ENCODE measurements at places on chromosomes 7 and 10.

DNA sequence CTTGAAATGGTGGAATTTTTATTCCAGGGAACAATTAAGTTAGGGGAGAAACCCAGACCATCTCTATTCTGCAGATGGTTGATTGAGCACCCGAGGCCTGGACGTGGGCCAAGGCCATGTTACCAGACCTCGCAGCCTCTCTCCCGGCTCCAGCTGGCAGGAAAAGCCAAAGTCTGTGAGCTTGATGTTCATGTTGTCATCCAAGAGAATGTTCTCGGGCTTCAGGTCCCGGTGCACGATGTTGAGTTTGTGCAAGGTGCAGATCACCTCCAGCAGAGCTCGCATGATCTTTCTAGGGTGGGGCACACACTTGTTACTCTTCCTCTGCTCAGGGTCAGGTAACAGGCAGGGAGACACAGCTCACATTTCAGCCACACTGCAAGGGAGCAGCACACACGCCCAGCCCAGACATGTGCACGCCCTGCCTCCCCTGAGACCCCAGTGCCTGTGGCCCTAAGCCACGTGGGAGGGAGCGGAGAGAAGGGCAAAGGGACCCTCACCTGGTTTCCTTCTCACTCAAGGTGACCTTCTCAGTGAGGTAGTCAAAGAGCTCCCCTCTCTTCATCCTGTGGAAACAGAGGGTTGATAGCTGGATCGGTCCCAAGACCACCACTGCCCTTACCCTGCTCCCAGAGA lies 9.5 kb downstream of the PHKG1 start:
- DNase-seq: no peak

DNA sequence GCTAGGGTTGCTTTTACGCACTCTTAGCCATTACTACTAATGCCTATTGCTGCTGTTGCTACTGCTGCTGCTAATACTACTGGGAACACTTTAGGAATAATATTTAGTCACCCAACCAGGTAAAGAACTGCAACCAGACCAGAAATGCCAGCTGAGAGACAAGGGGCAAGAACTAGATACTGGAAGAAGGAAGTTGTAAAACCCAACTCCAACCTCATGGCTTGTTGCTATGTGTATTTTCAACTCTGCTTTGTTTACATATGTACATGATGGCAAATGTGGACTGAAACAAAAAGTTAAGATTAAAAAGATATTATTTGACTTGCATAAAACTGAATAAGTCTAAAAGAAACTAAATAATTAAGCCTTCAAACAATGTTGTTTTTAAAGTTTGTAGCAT lies 177.7 kb downstream of the GNAT3 start:
- no peak for DNase-seq

GRCh38 chr7:44976040-44976745 lies 2.6 kb downstream of the MYO1G start:
- DNase-seq: no peak

DNA sequence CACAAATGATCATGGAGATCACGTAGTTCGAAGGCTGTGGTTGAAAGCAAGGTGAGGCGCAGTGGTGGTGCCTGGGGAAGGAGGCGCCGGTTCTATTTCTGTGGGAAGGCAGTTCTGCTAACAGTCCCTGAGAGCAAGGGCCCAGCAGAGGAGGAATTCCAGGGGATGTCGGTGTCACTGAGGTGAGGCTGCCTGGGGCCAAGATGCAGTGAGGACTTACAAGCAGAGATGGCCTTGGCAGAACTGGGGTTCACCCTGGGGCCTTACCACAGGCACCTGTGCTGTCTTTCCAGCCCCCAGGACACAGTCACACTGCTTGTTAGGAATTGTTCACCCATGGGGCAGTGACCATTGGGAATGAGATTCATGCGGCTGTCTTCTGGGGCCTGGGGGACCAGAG lies 26.7 kb downstream of the GBX1 start:
- DNase-seq: no peak

DNA sequence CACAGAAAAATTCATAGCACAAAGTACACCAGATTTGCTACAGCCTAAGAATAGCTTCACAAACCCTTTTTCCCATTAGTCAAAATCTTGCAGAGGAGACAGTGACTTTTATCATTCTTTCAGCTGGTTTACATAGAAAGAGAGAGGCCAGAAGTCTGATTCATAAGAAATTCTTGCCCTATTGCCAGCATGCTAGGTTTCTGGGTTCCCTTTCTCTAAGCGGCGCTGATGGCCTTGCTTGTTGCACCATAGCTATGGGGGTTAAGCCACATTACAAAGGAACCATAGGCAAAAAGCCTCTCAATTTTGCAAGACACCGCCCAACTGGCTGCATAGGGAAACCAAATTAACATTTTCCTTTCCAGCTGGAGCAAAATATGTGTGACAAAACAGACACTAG lies 87.4 kb downstream of the ZNF467 start:
- DNase-seq: no peak

- peak; percentile 91 for DNase-seq
Measured at GRCh38 chr10:30999070-30999712, 32.5 kb downstream of the ZNF438 start.

DNA sequence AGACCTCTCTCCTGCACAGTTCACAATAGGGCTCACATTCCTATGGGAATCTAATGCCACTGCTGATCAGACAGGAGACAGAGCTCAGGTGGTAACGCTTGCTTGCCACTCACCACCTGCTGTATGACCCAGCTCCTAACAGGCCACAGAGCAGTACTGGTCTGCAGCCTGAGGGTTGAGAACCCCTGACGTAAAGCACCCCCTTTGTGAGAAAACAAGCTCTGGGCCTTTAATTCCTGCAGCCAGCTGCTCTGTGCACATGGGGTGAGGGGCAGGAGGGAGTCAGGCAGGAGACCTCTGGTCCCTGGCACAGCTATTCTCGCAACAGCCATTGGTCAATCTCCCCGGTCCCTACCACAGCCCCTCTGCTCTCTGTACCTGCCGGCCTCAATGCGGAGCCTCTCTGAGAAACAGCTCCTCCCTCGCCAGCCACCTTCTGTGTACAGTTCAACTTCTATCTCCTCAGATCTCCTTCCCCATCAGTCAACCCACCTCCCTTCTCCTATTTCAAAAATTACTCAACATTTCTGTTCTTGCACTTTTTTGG lies 102.0 kb downstream of the LANCL2 start:
- no peak for DNase-seq

DNA sequence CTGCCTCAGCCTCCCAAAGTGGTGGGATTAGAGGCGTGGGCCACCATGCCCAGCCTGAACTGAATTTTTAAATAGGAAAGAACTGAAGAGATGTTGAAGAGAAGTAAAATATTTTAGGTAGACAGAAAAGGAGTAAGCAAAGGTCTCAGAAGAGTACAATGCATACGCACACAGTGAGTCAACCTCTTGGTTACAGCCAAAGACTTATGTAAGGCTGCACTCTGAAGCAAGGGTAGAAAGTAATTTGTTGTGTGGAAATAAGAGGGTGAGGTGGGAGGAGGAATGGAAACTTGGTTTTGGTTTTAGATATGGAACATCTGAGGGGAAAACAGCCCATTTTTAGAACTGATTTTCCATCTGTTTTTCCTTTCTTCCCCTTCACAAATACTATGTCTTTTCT lies 17.6 kb downstream of the KRIT1 start:
- DNase-seq: no peak

GRCh38 chr7:70582927-70583895 lies 548.7 kb upstream of the GALNT17 start:
- DNase-seq: no peak

DNA sequence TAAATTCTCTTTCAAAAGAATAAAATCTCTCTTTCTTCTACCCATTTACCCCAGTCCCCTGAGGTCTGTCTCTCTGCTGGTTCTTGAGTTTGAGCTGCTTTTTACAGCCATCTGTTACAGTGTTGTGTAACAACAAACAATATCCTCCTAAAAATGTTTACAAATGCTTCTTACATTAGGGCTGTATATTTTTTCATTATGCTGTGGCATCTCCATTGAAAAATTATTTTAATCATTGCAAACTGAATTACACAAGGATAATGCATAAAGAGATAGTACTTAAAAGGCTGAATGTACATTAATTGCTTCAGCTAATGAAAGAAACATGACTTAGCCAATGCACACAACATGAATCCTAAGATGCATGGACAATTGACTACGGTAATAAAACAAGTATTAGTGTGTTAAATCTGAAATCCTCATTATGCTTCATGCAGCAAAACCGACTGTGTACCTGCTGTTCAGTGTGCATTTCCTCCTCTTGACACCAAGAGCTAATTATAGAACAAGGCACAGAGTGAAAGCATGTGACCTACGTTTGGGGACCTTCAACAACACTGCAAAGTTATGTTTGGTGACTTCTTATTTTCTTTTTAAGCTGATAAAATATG lies 181.7 kb upstream of the RHOBTB1 start:
- no peak for DNase-seq

GRCh38 chr7:20331910-20332813 lies 1.5 kb downstream of the ITGB8 start:
- no peak for DNase-seq

GRCh38 chr10:126511917-126512479 lies 123.7 kb upstream of the ADAM12 start:
- no peak for DNase-seq

GRCh38 chr10:86266446-86267242 lies 100.0 kb downstream of the GRID1 start:
- DNase-seq: no peak

GRCh38 chr10:18185621-18186020 lies 45.4 kb downstream of the CACNB2 start:
- DNase-seq: no peak

- no peak for DNase-seq
Measured at GRCh38 chr7:10212649-10213048, 761.0 kb upstream of the PHF14 start.

GRCh38 chr7:151141855-151142685 lies 25.4 kb downstream of the GBX1 start:
- no peak for DNase-seq
